Suppressor macrophage treated with lipopolysaccharide for 4 hours (primary cell): ENCODE measurements at places on chromosomes 2 and 18.

DNA sequence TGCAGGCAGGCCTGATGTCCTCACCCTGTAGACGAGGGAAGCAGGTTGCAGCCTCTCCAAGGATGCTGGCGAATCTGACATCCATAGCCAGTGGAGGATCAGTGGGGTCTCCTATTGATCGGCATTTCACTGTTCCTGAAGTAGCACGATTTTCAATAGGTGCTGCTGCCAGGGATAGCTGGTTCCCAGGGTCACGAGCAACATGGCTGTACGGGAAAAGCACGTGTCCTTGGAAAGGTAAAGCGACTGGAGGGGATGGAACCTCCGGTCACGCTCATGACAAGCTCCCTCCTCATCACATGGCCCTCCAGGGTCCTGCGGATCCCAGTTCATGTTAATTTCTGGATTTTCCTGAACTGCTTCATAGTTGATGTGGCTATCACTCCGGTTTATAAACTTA is 373.7 kb upstream of the SMIM21 start:
- no peak for DNase-seq

DNA sequence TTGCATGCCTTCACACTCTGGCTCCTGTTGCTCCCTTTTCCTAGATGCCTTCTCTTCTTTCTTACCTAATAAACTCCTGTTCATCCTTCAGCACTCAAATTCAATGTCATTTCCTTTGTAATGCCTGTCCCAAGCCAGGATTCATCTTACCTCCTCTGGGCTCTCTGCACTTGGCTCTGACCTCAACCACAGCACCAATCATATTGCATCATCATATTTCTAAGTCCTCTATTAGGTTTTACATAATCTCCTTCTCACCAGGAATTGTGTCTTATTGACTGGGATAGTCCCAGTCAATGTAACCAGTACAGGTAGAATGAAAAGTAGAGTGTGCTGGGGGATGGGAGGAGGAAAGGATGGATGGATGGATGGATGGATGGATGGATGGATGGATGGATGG is 187.1 kb downstream of the NRP2 start:
- DNase-seq = no peak

GRCh38 chr2:84882775-84883550 is 2.1 kb upstream of the TRABD2A start:
- no peak for DNase-seq

DNA sequence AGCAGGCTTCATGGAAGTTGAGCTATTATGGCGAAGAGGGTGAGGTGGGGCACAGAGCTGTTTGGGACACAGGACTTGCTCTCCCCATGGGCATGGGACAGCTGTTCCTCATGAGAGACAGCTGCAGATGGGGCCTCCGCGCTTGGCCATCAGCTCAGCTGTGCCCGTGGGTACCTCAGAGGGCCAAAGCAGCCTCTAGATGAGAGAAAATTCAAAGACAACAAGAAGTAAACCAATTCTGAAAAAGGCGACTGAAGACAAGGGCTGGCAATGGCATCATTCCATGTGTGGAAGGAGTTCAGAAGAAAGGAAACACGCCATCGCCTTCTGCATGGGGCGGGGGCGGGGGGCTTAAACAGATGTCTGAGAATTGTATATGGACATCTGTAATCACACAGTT is 136.2 kb downstream of the BCL2 start:
- no peak for DNase-seq

DNA sequence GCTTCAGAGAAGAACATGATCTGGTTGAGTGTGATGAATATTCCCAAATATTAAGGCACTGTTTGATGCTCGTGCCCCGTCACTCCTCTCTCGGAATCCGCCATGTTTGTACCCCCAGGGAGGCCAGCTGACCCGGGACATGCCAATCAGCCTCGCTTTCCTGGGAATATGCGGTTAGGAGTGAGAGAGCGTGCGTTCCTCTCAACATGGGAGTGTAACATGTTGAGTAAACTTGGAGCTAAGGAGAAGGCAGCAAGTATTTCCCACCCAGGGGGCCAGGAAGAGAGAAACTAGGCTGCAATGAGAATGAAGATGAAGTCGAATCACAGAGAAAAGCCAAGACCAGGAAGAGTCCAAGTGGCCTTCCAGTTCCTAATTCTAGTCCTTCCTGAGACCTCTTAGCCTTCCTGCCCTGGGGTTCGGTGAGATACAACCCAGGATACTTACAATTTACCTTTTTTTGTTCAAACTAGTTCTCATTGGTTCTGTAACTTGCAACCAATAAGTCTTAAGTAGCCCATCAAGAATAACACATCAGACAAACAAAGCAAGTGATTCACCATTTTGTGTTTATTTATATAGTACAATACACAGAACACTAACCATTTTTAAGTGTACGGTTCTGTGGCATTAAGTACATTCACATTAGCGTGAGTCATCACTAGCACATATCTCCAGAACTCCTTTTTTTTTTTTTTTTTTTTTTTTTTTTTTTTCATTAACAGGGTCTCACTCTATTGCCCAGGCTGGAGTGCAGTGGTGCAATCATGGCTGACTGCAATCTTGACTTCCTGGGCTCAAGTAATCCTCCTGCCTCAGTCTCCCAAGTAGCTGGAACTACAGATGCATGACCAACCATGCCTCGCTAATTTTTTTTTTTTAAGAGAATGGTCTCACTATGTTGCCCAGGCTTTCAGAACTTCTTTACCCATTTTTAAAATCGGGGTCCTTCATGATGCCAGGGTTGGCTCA is 36.4 kb upstream of the SLC1A4 start:
- no peak for DNase-seq

DNA sequence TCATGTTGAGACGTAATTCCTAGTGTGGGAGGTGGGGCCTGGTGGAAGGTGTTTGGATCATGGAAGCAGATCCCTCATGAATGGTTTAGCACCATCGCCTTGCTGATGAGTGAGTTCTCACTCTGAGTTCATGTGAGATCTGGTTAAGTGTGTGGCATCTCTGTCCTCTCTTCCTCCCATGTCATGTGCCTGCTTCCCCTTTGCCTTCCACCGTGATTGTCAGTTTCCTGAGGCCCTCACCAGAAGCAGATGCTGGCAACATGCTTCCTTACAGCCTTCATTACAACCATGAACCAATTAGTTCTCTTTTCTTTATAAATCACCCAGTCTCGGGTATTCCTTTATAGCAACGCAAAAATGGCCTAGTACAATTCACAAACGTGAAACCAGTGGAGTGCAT is 14.6 kb upstream of the MCM6 start:
- peak; percentile 36 for DNase-seq

DNA sequence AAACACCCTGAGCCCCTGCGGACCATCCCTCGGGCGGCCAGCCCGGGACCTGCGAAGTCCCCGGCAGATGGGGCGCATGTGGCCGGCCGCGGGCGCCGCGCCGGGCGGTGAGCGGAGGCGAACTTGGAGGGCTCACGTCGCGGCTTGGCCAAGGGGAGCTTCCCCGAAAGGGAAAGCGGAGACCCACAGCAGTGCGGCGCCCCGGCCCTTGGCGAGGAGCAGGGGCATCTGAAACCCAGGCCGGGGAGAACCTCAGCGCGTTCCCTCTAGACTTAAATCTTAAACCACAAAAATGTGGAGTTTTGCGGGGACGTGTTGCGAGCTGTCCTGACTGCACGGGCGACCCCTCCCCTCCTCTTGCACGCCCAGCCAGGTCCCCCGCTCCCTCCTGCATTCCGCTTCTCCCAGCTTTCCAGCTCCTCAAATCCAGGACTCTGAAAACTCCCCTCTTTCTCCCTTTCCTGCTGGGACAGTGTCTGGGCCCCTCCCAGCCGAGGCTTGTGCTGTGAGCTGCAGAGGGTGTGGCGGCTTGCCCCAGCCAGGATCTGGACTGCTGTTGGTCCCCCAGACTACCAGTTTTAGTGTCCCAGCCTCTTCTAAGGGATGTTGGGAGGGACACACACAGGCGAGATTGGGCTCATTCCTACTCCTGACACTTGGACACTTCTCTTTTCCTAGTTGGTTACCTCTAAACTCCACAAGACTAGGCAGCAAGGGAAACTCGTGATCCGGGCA is 1.3 kb downstream of the FMNL2 start:
- DNase-seq = peak; percentile 71

DNA sequence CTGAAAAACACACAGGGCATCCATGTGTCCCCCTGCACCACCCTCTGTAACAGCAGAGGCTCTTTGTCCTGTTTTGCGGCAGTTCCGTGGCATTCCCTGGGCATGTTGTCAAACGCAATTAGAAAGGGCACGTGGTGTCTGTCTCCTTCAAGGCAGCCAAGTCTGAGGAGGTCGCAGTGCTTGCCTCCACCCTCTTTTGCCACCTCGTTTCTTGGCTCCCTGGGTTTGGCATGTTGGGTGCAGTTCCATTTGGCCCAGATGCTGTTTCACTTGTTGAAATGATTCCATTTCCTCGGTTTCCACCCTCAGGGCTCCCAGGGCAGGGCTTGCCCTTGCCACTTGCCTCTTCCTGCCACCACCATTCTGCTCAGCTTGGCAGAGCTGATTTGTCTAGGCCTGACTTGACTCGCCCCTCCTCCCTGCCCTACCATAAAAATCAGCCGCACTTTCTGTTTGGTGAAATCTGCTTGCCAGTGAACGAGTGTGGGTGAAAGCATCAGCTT is 12.4 kb downstream of the CCL20 start:
- DNase-seq = no peak

- DNase-seq = no peak
Measured at GRCh38 chr2:60533101-60534051, 20.1 kb downstream of the BCL11A start.

DNA sequence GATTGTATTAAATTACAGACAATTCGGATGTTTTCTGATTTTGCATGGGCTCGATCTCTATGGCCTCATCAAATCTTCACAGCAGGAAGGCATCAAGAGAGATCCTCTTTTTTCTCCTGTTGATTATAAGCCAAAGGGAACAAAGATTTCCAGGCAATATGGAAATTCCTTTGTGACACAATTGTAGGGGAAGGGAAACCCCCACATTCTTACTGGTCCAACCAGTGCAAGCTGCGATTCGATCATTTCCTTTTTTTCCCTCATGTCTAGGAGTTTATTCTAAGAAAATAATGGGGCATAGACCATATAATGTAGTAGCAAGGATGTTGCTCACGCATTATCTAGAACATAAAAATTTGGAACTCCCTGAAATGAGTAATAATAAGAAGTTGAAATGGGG is 87.7 kb downstream of the LYPD6 start:
- DNase-seq = peak; percentile 11

DNA sequence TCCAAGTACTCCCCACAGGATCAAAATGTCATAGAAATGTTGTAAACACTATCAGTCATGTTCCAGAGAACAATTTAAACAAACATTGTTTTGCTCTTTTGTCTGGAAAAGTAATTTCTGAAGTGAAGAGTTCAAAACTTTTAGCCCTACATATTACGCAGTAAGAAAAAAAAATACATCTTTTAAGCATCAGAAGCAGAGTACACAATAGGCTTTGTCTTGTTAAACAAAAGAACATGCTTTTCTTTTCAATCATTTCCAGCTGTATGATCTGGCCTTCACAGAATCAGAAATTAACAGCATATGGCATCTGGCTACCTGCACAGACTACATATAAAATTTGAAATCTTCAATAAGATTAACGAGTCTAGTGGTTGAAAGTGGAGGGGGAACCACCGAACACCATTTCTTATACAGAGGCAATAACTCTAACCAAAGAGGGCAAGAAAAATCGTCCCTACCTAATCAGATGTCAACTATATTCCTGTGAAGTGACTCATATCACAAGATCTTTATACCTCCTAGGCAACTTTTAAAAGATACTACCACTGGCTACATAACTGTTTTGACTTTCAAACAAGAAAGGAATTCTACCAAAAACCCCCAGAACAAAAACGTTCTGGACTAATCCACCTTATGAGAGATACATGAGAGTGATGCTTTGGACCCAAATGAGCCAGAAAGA is 149.3 kb downstream of the EXOC6B start:
- no peak for DNase-seq

- peak; percentile 93 for DNase-seq
Measured at GRCh38 chr18:48785091-48785614, 165.6 kb downstream of the SMAD7 start.

DNA sequence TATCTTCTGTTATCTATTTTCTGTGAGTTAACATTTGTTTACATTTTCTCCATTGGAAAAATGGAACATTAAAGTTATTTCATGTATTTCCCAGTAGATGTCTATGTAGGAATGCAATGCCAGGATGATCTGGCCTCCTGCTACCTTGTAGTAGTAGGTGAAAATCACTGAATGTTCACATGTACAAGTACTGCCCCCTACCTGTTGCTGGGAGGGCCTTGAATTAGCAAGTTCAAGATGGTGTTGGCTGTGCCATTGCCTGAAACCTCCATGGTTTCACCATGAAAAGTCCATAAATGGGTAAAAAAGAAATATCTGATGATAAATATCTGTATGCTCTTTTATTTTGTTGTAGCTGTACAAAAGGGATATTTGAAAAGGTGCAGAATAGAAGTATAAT is 30.7 kb downstream of the XRCC5 start:
- DNase-seq = no peak

- DNase-seq = no peak
Measured at GRCh38 chr2:105682401-105682800, 62.3 kb upstream of the NCK2 start.

- no peak for DNase-seq
Measured at GRCh38 chr2:172513524-172513900, 42.4 kb upstream of the PDK1 start.

- peak; percentile 75 for DNase-seq
Measured at GRCh38 chr2:27185331-27186026, 26.4 kb upstream of the ATRAID start.

GRCh38 chr2:159298967-159299366 is 12.5 kb upstream of the WDSUB1 start:
- DNase-seq = no peak

GRCh38 chr2:12296915-12297314 is 419.8 kb upstream of the TRIB2 start:
- no peak for DNase-seq

DNA sequence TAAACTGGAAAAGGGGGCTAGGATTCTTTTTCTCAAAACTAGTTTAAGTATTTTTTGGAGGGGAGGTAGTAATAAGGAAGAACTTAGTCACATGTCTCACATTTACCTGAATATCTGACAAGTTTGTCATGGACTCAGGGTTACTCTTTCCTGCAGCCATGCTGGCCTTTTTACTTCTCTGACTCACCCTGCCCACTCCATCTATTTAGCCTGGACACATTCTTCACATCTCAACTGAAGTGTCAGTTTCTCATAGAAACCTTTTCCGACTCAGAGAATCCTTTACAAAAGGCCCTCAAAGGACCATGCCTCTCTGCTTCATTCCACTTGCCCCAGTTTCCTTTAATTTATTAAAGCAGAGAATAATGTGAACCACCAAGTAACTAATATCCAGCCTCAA is 42.6 kb downstream of the SCN7A start:
- no peak for DNase-seq

GRCh38 chr2:239187464-239188253 is 213.2 kb downstream of the HDAC4 start:
- no peak for DNase-seq

DNA sequence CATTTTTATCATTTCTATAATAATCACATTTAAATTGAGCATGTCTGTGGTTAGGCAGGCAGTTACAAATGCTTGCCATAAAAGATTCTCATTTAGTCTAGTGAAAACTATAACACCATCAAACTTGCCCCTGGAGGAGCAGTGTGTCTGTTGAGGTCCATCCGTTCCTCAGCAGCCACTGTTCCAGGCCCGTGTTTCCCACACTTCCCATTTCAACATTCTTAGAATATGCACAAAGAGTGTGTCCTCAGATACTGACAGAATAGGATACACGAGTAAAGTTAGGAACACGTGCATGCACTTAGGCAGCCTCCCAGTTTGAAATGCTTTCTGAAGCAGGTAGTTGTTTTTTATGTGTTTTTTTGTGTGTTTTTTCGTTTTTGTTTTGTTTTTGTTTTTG is 39.9 kb downstream of the NCK2 start:
- DNase-seq = no peak

GRCh38 chr2:219119422-219120043 is 41.1 kb downstream of the NHEJ1 start:
- DNase-seq = peak; percentile 71
